ENCODE measurements at places on chromosomes 5 and 9. TPM values are rescaled to one million over a fixed set of nuclear protein-coding genes. Genes with fewer than 3 reads are reported as not detected.
A peak's percentile ranks its signal among the peaks of the same experiment; 100 is the strongest.

GRCh38 chr9:132605387-132605786 is 23.0 kb downstream of the BARHL1 start:
- DNase-seq = no peak
- no peak overlapping the region for H3K27ac ChIP-seq
- peaks cover 1% of the 10 kb centered on the region for H3K27me3 ChIP-seq

DNA sequence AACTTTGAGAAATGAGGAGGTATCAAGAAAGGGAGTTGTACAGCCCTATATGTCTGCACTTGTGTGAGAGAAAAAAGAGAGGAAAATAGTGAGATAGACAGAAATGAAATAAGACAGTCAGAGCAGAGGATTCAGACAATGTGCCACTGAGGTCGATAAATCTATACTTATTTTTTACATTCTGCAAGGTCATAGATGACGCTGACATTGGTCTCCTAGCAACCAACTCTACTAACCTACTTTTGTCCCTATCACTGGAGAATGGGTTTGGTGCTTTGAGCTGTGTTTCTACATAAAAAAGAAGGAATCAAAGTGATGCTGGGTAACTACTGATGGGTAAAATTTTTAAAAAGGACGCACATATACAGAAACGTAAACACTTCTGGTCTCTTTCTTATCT is 573.3 kb upstream of the RORB start:
- H3K36me3 ChIP-seq = no peaks in the 10 kb centered on the region
- no peak for DNase-seq
- no peaks in the 10 kb centered on the region for H3K27me3 ChIP-seq
- no peaks in the 10 kb centered on the region for H3K4me1 ChIP-seq
- H3K27ac ChIP-seq = no peak overlapping the region
- H3K4me3 ChIP-seq = no peak overlapping the region

DNA sequence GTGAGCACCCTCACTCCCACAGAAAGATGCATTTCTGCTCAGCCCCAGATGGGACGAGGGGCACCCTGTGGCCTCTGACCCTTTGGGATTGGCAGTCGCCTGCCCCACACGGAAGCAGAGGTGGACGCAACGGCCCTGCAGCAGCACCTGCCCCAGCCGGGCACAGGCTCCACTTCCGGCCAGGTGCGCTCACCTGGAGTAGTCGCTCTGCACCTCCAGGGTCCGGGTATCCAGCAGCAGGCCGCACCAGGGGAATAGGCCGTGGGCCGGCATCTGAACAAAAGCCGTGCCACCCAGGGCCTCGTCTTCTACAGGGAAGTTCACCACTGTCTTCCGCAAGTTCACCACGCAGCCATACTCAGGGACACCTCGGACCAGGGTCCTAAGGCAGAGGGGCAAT is 30.7 kb downstream of the TERT start:
- H3K4me3 ChIP-seq = no peak overlapping the region
- H3K4me1 ChIP-seq = peaks cover 13% of the 10 kb centered on the region
- H3K27me3 ChIP-seq = no peaks in the 10 kb centered on the region
- H3K27ac ChIP-seq = no peak overlapping the region

GRCh38 chr9:131622523-131622922 is 77.2 kb downstream of the PRRT1B start:
- no peak overlapping the region for H3K27ac ChIP-seq
- H3K4me3 ChIP-seq = no peak overlapping the region
- H3K36me3 ChIP-seq = peaks cover 80% of the 10 kb centered on the region
- H3K4me1 ChIP-seq = no peaks in the 10 kb centered on the region

NUTM2F gene
- total RNA-seq = not detected

GRCh38 chr5:66769839-66770617 is 173.8 kb downstream of the MAST4 start:
- H3K27ac ChIP-seq = no peak overlapping the region
- no peaks in the 10 kb centered on the region for H3K4me1 ChIP-seq
- no peak for DNase-seq
- H3K36me3 ChIP-seq = no peaks in the 10 kb centered on the region
- no peak overlapping the region for H3K4me3 ChIP-seq

- no peak for DNase-seq
- no peak overlapping the region for H3K27ac ChIP-seq
- H3K4me1 ChIP-seq = no peaks in the 10 kb centered on the region
- H3K27me3 ChIP-seq = peaks cover 1% of the 10 kb centered on the region
Observed at GRCh38 chr9:78590068-78590467, 293.1 kb downstream of the PSAT1 start.

GRCh38 chr5:31748458-31749172 is 109.7 kb downstream of the PDZD2 start:
- H3K27ac ChIP-seq = no peak overlapping the region
- H3K4me1 ChIP-seq = no peaks in the 10 kb centered on the region
- H3K36me3 ChIP-seq = no peaks in the 10 kb centered on the region
- no peak for DNase-seq
- H3K27me3 ChIP-seq = peaks cover 21% of the 10 kb centered on the region
- no peak overlapping the region for H3K4me3 ChIP-seq

- H3K27ac ChIP-seq = no peak overlapping the region
- no peak overlapping the region for H3K4me3 ChIP-seq
- no peak for DNase-seq
- H3K4me1 ChIP-seq = peaks cover 15% of the 10 kb centered on the region
Observed at GRCh38 chr9:124675261-124676158, 95.6 kb downstream of the NR6A1 start.

DNA sequence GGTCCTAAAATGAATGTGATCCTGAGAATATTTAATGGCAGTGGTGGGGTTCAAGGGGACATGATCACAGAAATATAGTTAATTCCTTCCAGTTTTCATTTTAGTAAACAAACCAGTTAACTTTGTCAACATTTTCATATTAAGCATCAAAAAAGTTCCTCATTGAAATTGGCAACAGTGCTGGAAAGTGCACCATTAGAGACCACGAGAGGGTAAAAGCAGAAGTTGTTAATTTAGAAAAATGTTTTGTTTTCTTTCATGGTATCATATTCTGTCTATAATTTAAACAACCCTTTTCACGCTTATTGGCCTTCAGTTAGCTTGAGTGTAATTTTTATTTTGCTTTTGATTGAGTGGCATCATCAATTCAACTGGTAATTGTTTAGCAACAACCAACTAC is 11.9 kb downstream of the GIN1 start:
- no peak overlapping the region for H3K27ac ChIP-seq
- H3K4me3 ChIP-seq = no peak overlapping the region
- H3K36me3 ChIP-seq = peaks cover 43% of the 10 kb centered on the region
- H3K27me3 ChIP-seq = no peaks in the 10 kb centered on the region
- no peak for DNase-seq

- H3K4me3 ChIP-seq = no peak overlapping the region
- H3K27ac ChIP-seq = no peak overlapping the region
- no peak for DNase-seq
- peaks cover 13% of the 10 kb centered on the region for H3K4me1 ChIP-seq
Observed at GRCh38 chr5:1542781-1543180, 19.0 kb upstream of the LPCAT1 start.

- no peak for DNase-seq
- H3K36me3 ChIP-seq = no peaks in the 10 kb centered on the region
- H3K27ac ChIP-seq = no peak overlapping the region
- H3K27me3 ChIP-seq = no peaks in the 10 kb centered on the region
Observed at GRCh38 chr5:81241001-81241400, 7.9 kb downstream of the CKMT2 start.

DNA sequence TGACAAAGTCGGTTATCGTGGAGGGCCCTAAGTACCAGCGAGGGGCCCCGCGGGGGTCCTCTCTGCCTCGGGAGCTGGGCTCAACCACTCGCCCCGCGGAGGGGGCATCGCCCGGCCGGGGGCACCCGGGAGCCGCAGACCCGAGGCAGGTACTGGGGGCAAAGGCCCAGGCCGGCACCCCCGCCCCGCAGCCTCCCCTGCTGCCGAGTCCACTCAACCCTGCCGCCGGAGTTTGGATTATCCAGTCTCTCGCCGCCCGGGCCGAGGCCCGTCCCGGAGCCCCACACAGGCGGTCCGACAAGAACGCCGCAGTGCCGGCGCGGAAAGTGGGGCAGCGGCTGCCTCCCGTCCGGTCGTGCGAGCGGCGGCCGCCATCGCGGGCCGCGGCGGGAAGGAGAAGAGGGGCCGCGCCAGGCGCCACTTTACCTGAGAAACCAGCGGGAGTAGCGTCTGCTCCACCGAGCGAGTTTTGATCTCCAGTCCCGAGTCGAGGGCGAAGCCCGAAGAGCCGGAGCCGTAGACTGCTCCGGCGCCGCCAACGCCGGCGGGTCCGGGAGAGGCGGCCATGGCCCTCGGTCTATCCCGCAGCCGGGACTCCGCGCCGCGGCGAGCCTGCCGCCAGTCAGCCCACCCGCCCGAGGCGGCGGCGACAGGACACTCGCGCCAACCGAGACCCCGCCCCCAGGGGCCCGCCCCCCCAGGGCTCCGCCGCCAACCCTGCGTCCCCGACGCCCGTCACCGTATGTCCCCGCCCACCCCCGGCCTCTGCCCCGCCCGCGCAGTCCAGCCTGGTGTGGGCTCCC is at the start of gene CTNNAL1:
Gene CTNNAL1 (minus strand): TSS at position 624 of the 803 bp plus-strand sequence. CDS start 57 bp downstream, at position 567.
- peaks cover 19% of the 10 kb centered on the region for H3K4me1 ChIP-seq
- H3K27me3 ChIP-seq = peaks cover 2% of the 10 kb centered on the region
- H3K4me3 ChIP-seq = peak within 1 kb of the TSS; percentile 97
- H3K36me3 ChIP-seq = no peaks in the 10 kb centered on the region

SVEP1 gene
- not detected for total RNA-seq

DNA sequence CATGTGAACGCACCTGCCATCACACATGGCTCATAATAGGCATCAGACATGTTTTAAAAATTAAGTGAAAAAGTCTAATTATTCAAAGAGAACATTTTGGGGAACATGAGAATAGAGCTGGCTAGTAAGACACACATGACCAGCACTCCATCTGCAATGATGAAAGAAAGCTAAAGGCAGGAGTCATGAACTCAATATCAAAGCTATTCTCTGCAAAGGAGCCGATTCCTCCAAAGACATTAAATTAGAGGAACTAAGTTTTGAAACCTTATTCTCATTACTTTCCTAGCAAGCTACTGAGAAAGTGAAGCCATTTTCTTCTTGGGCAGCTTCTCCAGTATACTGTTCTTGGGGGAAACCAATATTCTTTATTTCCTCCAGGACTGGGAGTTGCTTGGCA is 172.0 kb downstream of the CRB2 start:
- DNase-seq = no peak
- no peak overlapping the region for H3K4me3 ChIP-seq
- H3K27me3 ChIP-seq = no peaks in the 10 kb centered on the region
- no peaks in the 10 kb centered on the region for H3K4me1 ChIP-seq
- H3K27ac ChIP-seq = no peak overlapping the region

DNA sequence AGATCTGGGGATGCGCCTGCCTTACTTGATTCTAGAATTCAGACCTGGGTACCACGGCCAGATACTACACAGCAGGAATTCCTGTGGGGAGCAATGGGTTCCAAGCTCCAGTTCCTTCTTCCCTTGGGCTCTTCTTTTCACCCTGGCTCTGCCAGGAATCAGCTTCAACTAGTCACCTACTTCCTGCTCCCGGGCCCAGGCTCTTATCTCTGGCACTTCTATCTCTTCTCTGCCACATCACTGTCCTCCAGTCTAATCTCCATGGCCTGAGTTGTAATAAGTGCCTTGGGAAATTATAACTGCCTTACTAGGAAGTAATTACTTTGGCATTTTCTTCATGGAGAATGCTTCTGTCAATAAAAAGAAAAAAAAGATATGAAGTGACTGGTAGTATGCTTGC is 26.2 kb upstream of the SERINC5 start:
- DNase-seq = no peak
- H3K4me3 ChIP-seq = no peak overlapping the region
- peaks cover 14% of the 10 kb centered on the region for H3K4me1 ChIP-seq
- H3K27ac ChIP-seq = peak overlapping the region; percentile 25
- H3K27me3 ChIP-seq = no peaks in the 10 kb centered on the region

DNA sequence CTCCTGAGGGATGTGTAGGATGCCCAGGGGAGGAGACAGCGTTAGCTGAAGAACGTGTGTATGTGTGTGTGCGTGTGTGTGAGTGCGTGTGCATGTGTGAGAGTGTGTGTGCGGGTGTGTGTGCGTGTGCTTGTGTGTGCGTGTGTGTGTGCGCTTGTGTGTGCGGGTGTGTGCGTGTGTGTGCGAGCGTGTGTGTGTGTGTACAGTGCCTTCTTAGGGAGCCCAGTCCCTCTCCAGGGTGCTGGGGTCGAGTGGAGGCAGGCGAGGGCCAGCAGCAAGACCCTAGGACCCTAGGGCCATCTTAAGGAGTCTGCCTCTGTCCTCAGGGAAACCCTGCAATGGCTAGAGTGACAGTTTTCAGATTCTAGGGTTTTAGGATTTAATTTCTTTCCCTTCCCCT is 26.0 kb upstream of the STXBP1 start:
- no peak for DNase-seq
- H3K27me3 ChIP-seq = peaks cover 13% of the 10 kb centered on the region
- no peaks in the 10 kb centered on the region for H3K36me3 ChIP-seq
- no peak overlapping the region for H3K4me3 ChIP-seq

PGM5 gene
- total RNA-seq = not detected

CCL27 gene
- total RNA-seq = not detected

DNA sequence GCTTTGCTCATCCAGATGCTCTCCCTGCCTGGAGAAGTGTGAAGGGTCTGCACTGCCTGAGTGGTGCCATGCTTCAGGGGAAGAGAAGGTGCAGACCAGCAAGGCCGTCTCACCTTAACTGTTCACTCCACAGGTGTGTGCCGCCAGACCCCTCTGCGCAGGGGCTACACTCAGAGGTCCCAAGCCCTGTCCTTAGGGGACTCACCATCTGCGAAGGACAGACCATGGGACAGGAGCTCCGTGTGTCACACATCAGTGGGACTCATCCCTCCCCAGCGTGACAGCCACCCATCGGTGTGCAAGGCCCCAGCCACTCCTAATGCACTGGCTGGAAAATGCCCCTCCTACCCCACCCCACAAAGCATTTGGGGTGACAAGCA is 142.9 kb downstream of the OLFM1 start:
- no peak for DNase-seq
- H3K27ac ChIP-seq = no peak overlapping the region
- H3K36me3 ChIP-seq = no peaks in the 10 kb centered on the region
- no peaks in the 10 kb centered on the region for H3K4me1 ChIP-seq
- no peak overlapping the region for H3K4me3 ChIP-seq

- no peak for DNase-seq
- H3K36me3 ChIP-seq = no peaks in the 10 kb centered on the region
- no peak overlapping the region for H3K27ac ChIP-seq
- H3K4me1 ChIP-seq = no peaks in the 10 kb centered on the region
Observed at GRCh38 chr9:13718086-13718485, 438.6 kb upstream of the MPDZ start.

- H3K27ac ChIP-seq = peak overlapping the region; percentile 79
- DNase-seq = no peak
- no peaks in the 10 kb centered on the region for H3K27me3 ChIP-seq
Observed at GRCh38 chr9:134324359-134325095, 1.7 kb upstream of the RXRA start.

TNC gene
- total RNA-seq = not detected

- DNase-seq = no peak
- no peaks in the 10 kb centered on the region for H3K36me3 ChIP-seq
- no peak overlapping the region for H3K4me3 ChIP-seq
- no peaks in the 10 kb centered on the region for H3K4me1 ChIP-seq
- H3K27me3 ChIP-seq = no peaks in the 10 kb centered on the region
Observed at GRCh38 chr5:178086266-178086665, 27.1 kb upstream of the N4BP3 start.

HK3 gene
- 0.52 TPM for total RNA-seq

GRCh38 chr9:35027860-35028259 is 38.3 kb downstream of the DNAJB5 start:
- peaks cover 4% of the 10 kb centered on the region for H3K36me3 ChIP-seq
- H3K4me3 ChIP-seq = no peak overlapping the region
- DNase-seq = no peak

GRCh38 chr5:124264499-124264898 is 481.9 kb downstream of the ZNF608 start:
- no peaks in the 10 kb centered on the region for H3K36me3 ChIP-seq
- H3K27ac ChIP-seq = no peak overlapping the region
- no peak for DNase-seq
- no peaks in the 10 kb centered on the region for H3K4me1 ChIP-seq

GRCh38 chr9:84996029-84996428 is 326.5 kb downstream of the NTRK2 start:
- no peak overlapping the region for H3K27ac ChIP-seq
- no peak for DNase-seq
- no peaks in the 10 kb centered on the region for H3K36me3 ChIP-seq
- H3K4me3 ChIP-seq = no peak overlapping the region

All from naive thymus-derived CD8-positive, alpha-beta T cell (primary cell).